ENCODE measurements at places on chromosomes 4 and X. TPM values are rescaled to one million over a fixed set of nuclear protein-coding genes. Genes with fewer than 3 reads are reported as not detected.

ADGRG2 gene
- not detected for total RNA-seq

OPHN1 gene
- total RNA-seq: 0.20 TPM

EPGN gene
- total RNA-seq: not detected

TCEANC gene
- 2.7 TPM for total RNA-seq

DNA sequence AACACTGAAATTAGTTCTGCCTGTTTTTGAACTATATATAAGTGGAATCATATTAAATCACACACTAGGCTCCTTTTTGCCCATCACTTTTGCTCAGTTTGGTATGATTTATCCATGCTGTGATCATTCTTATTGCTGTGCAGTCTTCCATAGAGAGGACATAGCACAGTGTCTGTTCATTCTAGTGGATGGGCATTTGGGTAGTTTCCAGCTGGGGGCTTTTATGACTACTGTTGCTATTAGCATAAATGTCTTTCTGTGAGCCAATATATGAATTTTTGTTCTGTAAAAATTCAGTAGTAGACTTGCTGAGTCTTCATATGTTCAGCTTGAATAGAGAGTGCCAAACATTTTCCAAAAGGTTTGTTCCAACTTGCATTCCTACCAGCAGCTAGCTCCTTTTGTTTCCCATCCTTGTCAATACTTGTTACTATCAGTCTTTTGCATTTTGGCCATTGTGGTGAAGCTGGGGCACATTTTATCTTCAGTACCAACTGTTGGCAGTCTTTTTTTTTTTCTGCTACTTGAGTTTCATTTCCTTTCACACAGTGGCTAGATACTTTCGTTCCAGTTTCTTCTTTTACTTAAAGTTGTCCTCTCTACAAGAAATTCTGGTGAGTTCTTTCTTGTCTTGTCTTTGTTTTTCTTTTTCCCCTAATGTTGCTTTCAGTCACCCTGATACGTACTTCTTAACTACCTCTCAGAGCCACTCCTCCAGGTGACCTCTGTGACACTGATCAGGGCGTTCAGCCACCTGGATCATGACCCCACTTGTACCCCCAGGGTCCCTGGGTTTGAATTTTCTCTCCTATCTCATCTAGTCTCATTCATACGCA is 87.0 kb downstream of the ANXA3 start:
- no peak overlapping the region for H3K27ac ChIP-seq
- no peaks in the 10 kb centered on the region for H3K27me3 ChIP-seq
- H3K4me3 ChIP-seq: no peak overlapping the region
- H3K4me1 ChIP-seq: no peaks in the 10 kb centered on the region

DNA sequence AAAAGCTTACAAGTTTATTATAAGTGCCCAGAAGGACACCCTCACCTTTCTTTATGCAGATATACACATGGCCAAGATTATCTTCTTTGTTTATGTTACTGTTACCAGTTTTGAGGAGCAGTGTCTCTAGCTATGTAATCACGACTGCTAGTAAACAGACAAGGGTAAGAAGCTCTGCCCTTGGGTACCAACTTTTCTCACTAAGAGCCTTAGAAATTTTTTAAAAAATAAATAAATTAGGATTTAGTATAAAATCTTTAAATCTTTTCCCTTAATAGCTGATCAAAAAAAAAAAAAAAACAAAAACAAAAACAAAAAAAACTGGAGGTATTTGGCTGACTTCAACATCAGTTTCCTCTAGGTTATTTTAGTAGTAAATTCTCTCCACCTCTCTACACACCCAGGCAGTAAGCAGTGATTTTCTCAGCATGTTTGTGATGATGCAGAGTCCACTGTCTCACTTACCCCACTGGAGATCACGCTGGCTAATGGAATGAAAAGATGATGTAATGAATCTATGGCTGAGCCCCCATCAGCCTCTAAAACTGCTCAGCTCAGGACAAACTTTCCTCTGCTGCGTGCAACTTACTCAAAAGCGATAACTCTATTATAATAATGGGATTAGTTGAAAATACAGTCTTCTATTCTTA is 125.9 kb downstream of the FRYL start:
- H3K27ac ChIP-seq: no peak overlapping the region
- DNase-seq: no peak
- H3K27me3 ChIP-seq: no peaks in the 10 kb centered on the region

- H3K4me1 ChIP-seq: no peaks in the 10 kb centered on the region
- no peak overlapping the region for H3K27ac ChIP-seq
- H3K4me3 ChIP-seq: no peak overlapping the region
- H3K36me3 ChIP-seq: no peaks in the 10 kb centered on the region
- no peak for DNase-seq
Observed at GRCh38 chrX:148930206-148930729, 429.9 kb downstream of the AFF2 start.

- no peaks in the 10 kb centered on the region for H3K36me3 ChIP-seq
- no peak overlapping the region for H3K4me3 ChIP-seq
- no peak for DNase-seq
- no peaks in the 10 kb centered on the region for H3K27me3 ChIP-seq
Observed at GRCh38 chr4:168019921-168020320, 72.4 kb upstream of the ANXA10 start.

DNA sequence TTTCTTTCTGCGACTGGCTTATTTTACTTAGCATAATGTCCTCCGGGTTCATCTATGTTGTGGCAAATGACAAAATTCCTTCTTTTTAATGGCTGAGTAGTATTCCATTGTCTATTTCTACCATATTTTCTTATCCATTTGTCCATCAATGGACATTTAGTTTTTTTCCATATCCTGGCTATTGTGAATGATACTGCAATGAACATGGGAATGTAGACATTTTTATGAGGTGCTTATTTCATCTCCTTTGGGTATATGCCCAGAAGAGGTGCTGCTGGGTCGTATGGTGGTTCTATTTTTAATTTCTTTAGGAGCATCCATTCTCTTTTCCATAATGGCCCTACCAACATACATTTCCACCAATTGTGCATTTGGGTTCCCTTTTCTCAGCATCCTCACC is 76.5 kb upstream of the HPGD start:
- no peak for DNase-seq
- no peaks in the 10 kb centered on the region for H3K36me3 ChIP-seq
- no peaks in the 10 kb centered on the region for H3K27me3 ChIP-seq

All from CD8-positive, alpha-beta memory T cell (primary cell).